Panc1 (cell line): ENCODE measurements at places on chromosomes 1 and 21. TPM values are rescaled to one million over a fixed set of nuclear protein-coding genes. Genes with fewer than 3 reads are reported as not detected.
A peak's percentile ranks its signal among the peaks of the same experiment; 100 is the strongest.

Gene RNU5D-1
- not detected for total RNA-seq

Gene SPATA17
- total RNA-seq = 0.51 TPM

Gene SPRR2G
- total RNA-seq = not detected

Gene KCNE2
- not detected for total RNA-seq

DNA sequence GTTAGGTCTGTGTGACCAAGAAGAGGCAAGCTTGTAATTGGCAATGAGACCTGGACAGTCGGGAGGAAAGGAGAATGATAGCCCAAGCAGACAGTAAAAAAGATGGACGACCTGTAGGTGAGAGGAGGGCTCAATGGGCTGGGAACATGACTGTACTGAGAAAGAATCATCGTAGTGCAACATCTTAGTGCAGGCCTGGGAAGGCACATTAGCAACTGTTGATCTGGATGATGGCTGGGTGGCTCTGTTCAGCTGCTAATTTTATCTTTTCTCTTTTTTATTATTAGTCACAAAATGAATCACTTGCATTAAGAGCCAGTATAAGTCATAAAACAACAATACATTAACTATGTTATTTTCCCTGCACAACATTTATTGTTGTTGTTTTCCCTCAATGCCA lies 32.9 kb downstream of the IFI44 start:
- DNase-seq = no peak

- no peak for DNase-seq
Observed at GRCh38 chr1:39044762-39045161, 18.6 kb downstream of the NDUFS5 start.

DNA sequence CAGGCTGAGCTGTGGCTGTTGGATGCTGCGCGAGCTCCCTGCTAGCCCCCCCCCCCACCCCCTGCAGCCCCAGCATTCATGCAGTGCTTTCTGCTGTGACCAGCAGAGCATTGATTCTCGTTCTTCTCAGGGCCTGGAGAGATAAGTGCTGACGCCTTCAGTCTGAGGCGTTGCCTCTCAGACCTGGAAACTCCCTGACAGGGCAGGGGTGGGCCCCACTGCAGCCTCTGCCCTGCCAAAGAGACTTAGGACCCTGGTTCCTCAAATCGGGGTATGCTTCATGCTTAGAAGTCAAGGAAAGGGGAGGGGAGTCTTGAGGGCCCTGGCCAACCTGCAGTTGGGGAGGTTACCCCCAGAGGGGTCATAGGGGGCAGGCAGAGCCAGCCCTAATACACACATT lies 38.5 kb downstream of the PTPRF start:
- no peak for DNase-seq

GRCh38 chr1:232328486-232329102 lies 301.3 kb downstream of the SIPA1L2 start:
- no peak for DNase-seq

- DNase-seq = no peak
Observed at GRCh38 chr21:31713973-31714740, 17.8 kb downstream of the SCAF4 start.

GRCh38 chr1:234672349-234673135 lies 62.6 kb upstream of the IRF2BP2 start:
- DNase-seq = no peak

GRCh38 chr1:62142496-62142895 lies 52.2 kb upstream of the L1TD1 start:
- no peak for DNase-seq

DNA sequence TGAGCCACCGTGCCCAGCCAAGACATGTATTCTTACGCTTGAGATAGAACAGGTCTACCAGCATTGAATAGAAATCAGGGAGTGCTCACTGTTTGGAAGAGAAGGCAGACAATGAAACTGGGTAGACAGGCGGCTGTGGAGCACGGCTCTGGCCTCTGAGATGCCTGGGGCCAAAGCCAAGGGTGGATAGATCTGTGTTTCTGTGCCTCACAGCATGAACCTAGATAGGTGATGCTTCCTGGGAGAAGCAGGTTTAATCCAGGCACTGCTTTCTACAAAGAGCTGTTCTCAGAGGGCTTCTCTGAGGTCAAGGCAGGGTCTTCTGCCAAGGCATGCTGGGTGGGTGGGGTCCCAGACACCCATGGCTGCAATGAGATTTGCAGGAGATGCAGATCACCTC lies 24.6 kb upstream of the PRSS38 start:
- DNase-seq = no peak

- DNase-seq = no peak
Observed at GRCh38 chr21:38938343-38938742, 132.6 kb downstream of the ETS2 start.

GRCh38 chr1:29368936-29369932 lies 132.9 kb downstream of the PTPRU start:
- DNase-seq = no peak

DNA sequence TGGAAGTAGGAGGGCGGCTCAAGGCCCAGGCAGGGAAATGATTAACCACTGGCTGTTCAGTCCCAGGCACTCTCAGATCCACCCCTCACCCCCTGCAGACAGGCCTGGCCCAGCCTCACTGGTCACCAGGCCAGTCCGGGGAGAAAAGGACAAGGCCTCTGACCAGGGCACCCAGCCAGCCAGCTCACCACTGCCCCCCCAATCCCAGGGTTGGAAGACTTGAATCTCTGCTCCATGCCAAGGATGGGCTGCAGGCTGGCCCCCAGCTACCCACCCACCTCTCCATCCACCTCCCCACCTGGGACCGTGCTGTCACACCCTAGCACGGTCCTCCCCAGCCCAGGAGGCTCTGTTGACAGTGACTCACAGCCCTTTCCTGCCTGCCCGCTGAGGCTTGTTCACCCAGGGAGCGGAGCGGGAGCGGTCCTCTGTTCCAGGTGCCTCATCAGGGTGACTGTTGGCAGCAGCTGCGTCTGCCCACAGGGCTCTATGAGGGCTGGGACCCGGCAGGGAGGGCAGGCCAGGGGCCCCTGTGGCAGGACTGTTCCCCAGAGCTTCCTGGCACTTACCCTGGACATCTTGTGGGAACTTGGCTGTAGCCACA lies 2.2 kb downstream of the LAD1 start:
- no peak for DNase-seq

DNA sequence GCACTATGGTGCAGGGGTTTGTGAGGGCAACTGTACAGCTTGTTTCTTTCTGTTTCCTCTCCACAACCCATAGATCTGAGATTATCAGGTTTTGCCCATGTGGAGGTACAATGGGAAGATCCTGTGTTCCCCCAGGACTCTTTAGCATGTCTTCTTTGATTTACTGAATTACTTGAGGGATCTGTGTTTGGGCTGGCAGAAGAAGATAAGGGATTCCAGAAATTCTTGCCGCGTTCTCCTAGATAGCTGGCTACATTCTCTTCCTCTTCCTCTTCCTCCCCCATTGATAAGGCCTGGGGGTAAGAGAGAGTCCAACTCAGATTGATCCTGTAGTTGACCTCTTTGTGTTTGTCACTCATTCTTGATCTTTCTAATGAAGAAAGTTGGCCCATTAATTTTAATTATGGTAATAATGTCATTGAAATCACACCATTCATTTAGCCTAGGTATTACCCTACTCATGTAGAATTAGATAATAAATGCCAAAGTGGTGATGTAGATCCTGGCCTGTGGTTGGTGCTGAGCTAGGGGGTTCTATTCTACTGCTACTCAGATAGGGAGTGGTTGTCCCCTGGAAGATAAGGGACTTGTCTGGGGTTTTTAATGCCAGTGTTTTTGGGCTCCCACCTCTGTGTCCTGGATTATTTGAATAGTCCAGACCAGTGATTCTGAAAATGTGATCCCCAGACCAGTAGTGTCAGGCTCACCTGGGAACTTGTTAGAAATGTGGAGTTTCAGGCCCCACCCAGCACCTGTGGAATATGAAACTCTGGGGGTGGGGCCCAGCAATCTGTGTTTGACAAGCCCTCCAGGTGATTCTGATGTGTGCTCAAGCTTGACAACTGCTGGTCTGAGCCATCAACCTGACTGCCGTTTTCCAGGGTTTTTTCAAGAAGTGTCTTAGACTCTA lies 122.2 kb downstream of the NOS1AP start:
- DNase-seq = no peak

- no peak for DNase-seq
Observed at GRCh38 chr1:46098027-46098712, 34.3 kb downstream of the PIK3R3 start.

DNA sequence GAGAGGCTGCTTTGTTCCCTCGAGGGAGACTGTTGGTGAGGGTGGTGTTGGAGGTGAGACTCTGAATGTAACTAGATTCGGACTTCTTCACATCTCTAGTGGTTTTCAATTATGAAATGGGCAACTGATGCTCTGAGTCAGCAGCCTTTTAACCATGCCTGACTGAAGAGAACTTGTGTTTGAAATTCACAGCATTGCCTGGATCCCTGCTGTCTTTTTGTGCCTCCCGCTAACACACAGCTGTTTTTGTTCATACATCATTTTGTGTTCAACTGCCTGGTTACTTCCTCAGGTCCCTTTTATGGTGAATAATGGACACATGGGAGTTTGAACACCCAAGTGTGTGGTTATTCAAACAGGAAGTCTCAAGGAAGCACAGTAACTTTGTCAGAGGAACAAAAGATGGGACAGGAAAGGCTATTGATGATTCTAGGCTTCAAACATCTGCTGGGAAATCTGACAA lies 16.8 kb downstream of the LAMC1 start:
- no peak for DNase-seq

DNA sequence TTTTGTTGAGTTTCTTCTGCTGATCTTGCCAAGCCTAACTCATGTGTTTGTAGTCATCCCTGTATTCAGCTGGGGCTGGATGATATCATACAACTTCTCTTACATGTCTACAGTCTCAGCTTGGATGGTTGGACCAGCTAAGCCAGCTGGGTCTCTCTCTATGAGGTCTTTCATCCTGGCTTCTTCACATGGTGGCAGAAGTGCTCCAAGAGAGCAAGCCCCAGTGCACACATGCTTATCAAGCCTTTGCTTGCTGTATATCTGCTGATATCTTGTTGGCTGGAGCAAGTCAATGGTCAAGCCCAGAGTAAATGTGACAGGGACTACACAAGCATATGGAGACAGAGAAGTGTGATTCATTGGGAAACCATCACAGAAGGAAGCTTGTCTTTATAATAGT lies 29.2 kb upstream of the SLC44A5 start:
- no peak for DNase-seq

DNA sequence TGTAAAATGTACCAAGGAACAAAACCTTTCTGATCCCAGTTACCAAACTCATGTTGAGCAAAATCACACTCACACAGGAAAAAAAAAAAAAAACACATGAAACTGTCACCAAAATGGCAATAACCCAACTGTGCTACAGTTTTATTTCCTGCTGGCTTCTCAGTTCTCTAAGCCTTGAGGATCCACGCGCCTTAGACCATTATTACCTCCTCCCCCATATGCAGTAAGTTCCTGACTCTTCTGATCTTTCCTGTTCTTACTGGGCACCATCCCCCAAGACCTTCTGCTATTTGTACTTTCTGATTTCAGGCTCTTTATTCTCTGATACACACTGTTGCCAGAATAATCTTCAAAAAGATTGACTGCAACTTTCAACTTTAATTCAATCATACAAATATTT lies 79.6 kb downstream of the SLC45A1 start:
- DNase-seq = no peak

- no peak for DNase-seq
Observed at GRCh38 chr1:241715435-241715834, 63.4 kb downstream of the WDR64 start.

- DNase-seq = no peak
Observed at GRCh38 chr1:1835546-1835945, 55.3 kb downstream of the GNB1 start.

- DNase-seq = peak; percentile 13
Observed at GRCh38 chr1:242017580-242018233, 18.8 kb upstream of the MAP1LC3C start.

- DNase-seq = no peak
Observed at GRCh38 chr1:153395136-153395685, 4.3 kb upstream of the S100A8 start.

DNA sequence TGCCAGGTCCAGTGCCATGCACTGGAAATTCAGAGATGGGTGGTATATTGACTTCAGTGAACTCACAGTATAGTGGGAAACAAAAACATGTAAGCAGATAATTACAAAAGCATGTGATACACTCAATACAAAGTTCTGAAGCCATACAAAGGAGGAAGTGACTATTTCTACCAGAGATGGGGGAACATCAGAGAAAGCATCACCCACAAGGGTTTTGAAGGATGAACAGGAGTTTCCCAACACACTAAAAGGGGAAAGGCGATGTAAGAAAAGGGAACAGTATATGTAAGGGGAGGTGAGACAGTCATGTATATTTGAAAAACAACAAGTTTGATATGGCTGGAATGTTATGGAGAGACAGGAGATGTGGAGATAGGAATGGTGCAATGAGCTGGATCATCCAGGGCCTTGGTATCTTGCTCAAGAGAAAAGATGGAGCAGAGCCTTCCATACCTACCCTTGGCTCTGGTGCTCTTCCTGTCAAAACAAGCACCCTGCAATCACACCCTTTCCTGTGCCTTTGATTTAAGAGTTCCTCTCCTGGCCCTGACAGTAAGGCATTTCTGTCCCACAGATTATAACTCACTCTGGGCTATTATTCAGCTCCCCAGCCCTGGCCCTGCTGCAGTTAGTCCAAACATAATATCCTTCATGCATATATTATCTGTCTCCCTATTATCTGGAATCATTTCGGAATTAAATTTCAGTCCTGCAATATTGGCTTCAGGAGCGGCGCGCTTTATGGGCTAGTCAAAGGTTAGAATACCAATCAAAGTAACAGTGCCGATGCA lies 60.5 kb downstream of the DMAP1 start:
- no peak for DNase-seq

DNA sequence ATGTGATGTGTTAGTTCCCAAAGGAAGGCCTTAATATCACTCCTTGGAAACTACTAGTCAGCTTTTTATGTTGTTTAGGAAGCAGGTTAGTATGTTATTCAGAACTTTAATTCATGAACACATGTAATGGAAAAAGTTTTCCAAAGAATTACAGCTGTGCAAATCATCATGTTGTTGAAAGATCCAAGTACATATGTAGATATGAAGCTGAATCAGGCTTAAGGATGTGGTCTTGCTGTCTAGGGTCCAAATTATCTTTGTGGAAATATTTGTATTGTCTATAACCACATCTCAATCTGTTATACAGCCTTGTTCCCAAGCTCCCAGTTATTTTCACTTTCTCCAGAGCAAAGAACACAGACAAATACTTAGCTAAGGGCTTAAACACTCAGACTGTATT lies 231.6 kb downstream of the TPR start:
- no peak for DNase-seq

DNA sequence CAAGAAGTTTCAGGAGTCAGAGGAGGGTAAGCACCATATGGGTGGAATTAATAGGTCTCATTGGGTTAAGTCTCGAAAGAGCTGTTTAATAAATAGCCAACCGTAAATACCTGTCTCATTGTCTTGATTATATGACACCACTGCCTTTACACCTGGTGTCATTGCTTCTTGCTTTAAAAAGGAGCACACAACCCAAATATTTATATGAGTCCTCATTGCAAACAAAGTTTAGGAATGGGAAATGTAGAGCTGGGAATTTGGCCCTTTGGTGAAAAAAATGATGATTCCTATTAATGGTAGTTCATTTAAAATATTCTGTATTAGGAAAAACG lies 2.1 kb downstream of the BACH1 start:
- no peak for DNase-seq

- no peak for DNase-seq
Observed at GRCh38 chr1:230381585-230381984, 44.5 kb downstream of the PGBD5 start.
